ENCODE measurements at places on chromosomes 5 and 9.

DNA sequence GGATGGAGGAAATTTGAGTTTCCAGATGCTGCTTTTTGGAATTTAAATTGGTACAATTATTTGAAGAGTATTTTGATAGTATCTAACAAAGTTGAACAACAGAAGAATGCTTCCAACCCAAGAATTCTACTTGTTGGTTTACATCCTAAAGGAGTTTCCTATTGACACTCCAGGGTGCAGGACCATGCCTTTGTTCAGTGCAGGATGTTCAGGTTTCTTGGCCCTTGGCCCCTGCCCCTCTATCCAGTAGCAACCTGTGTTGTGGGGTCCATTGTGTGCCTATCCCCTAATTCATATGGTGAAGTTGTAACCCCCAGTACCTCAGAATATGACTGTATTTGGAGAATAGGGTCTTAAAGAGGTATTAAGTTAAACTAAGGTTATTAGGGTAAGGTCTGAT, 750.0 kb upstream of the ZNF608 start:
- DNase-seq, result no peak

DNA sequence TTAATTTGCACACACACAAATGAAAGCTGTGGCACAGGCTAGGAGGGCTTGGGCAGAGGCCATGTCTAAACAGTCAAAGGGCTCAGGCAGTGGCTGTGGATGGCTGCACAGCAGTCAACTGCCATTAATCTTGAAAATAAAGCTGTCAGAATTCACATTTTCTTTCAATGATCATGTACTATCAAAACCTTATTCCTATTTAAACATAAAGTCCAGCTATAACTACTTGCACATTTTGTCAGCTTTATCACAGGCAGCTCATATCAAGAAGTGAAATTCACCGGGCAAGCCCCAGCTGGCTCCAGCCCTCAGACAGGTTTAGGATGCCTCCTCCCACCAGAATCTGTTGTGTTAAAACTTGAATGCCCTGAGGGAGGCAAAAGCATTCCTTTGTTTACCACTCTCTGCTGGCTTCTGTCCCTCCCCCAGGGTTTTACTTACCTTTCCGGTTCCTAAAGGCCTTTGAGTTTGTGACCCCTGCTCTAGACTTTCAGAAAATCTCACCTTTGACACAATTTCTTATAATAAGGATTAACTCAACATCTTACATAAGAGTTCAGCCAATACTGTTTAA, 54.9 kb upstream of the GRAMD2B start:
- no peak for DNase-seq

DNA sequence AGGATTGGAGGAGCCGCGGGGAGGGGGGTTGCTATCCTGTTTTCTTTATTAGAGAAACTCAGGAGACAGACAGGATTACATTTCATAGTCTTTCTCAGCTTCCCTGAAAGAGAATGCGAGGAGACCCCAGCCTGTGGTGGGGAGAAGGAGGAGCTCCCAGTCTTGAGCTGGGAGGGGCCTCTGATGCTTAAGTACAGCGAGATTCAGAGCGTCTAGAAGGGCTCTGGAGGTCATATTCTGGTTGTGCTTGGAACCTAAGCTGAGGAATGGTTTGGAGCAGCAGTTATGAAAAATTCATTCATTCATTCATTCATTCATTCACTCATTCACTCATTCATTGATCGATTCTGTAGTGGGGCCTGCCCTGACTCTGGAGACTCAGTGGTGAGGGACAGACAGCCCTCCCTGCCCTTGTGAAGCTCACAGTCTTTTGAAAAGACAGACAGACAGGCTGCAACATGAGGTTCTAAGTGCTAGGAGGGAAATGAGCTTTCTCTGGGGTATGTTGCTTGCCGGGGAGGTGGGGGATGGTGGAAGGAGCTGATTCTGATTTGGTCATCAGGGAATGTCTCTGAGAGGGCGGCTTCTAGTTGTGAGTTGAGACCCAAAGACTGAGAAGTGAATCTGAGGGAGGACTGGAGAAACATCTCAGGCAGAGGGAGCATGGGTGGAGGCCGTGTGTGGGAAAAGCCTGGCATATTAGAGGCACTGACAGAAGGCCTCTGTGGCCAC, 2.5 kb upstream of the SPRY4 start:
- DNase-seq, result no peak

GRCh38 chr5:178376921-178377582, 144.4 kb upstream of the PHYKPL start:
- DNase-seq, result no peak

- no peak for DNase-seq
Observed at GRCh38 chr5:178467568-178468195, 122.5 kb downstream of the COL23A1 start.

DNA sequence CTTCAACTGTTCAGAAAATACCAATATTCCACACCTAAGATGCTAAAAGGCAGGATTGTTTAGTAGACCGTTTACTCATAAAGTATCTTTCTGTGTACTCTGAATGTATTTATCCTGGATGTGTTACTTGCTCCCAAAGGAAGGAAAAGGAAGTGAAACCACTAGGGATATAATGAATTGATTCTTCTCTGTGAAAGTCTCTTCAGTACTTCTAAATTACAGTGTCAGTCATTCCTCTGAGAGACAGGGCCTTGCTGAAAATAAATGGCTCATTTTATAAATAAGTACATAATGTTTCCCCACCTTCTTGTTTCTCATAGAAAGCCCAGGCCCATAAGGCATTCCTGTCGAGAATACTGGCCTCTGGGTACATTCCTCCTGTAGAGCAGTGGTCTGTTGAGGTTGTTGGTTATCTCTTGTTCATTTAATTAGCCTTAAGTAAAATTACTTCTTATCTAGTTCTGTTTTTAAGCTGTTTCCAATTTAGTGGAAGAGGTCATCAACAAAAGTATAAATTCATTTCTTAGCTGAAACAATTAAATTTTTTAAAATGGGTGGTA, 1.6 kb downstream of the HAPLN1 start:
- no peak for DNase-seq

DNA sequence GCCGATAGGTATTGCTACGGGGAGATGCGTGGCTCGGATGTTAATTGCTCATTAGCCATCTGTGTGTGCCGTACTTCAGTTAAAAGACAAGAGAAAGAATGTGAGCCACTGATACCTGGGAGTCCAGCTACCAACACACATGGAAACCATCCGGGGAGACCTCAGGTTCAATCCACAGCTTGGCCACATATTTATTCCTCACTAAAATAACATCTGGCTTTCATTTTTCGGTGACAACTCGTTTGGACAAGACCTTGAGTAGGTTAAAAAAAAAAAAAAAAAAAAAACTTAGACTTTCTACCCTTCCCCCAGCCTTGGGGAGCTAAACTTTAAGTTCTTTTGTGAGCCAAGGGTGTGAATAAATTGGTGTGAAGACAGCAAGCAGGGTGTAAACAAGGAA, 84.1 kb downstream of the SLIT3 start:
- DNase-seq, result no peak

GRCh38 chr9:129962451-129962864, 80.5 kb downstream of the FNBP1 start:
- no peak for DNase-seq

- DNase-seq, result no peak
Observed at GRCh38 chr9:103669296-103669695, 424.8 kb upstream of the SMC2 start.

DNA sequence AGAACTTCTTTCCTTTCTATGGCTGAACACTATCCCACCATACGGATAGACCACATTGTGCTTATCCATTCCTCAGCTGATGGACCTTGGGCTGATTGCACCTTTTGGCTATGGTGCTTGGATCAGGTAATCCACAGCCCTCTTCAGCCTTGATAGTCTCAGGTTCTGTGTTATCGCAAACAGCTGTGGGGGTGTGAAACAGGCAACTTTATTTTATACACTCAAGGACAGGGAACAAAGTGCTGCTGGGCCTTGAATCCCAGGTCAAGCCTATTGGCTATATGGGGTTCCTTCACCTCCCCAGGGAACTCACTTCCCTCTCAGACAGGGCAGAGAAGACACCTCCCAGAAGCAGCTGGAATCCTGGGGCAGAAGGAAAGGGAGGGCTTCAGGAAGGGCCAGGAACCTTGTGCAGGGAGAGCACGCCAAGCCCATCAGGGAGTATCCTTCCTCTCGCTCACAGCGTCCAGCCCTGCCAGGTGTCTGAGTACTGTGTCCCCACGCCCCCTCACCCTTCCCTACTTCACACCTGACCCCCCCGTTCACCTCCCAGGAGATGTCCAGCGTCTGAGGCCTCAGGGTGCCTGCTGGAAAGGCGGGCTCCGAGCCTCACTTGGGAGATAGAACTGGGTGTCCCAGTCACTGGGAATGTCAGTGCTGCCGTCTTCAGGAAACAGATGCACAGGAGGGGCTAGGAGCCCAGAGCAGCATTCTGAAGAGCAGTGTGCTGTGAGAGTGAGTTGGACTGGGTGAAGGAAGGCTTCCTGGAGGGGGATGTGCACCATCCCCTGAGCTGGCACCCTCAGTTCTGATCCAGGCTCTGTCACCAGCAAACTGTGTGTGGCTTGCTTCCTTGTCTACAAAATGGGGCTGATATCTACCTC, 32.8 kb downstream of the AFAP1L1 start:
- no peak for DNase-seq

DNA sequence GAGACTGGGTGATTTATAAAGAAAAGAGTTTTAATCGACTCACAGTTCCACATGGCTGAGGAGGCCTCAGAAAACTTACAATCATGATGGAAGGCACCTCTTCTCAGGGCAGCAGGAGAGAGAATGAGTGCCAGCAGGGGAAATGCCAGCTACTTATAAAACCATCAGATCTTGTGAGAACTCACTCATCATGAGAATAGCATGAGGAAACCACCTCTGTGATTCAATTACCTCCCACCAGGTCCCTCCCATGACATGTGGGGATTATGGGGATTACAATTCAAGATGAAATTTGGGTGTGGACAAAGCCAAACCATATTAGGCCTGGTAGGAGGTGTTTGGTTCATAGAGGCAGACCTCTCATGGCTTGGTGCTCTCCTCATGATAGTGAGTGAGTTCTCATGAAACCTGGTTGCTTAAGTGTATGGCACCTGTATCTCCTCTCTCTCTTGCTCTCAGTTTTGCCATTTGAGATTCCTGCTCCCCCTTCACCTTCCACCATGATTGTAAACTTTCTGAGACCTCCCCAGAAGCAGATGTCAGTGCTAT, 39.8 kb downstream of the GAPT start:
- no peak for DNase-seq

- no peak for DNase-seq
Observed at GRCh38 chr9:79615038-79615437, 43.3 kb downstream of the TLE4 start.

DNA sequence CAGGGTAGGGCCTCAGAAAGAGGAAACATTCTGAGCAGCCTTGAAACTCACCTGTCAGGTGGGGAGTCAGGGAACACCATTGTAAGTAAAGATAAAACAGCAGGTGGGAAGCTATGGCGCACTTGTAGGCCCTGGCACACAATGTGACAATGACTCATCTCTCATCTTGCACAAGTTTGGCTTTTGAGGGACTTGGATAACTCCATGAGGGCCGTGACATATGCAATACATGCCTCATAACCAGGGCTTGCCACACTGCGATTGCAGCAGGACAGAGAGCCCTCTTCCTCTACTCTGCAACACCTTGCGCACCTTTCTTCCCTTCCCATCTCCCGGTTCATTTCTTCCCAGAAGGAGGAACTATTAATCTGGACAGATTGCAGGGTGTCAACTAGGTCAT, 144.9 kb downstream of the CEP120 start:
- DNase-seq, result no peak

DNA sequence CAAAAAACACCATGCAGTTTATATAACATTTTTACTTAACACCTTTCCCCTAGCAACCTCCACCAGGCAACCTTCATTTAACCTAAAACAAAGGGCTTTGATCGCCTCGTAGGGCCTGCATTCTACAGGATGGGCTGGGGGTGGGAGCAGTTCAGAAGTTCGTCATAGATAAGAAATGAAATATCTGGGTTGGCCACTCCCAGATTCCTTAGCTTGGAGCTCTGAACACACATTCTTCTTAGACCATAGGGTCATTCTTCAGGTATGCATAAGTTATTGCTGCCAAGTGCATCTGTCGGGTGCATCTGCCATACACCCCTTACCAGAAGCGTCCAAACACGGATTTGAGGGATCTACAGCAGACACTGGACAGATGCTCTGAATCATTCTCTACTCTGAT, 4.3 kb upstream of the SLC22A5 start:
- DNase-seq, result no peak

DNA sequence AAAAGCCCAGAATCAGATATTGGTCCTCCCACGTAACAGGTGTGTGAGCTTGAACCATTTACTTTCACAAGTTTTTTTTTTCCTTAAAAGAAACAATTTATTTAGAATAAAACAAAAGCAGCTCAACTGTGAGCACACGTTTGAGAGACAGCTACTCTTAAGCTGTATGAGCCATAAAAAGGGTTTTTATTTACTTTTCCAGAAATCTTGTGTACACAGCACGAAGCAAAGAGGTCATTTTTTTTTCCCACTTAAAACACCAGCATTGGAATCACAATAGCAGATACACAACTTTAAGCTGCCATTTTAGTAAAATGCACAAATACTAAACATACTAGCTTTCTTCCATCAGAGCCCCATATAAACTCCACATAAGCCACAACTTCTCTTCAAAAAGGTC, 44.6 kb downstream of the JAKMIP2 start:
- no peak for DNase-seq

DNA sequence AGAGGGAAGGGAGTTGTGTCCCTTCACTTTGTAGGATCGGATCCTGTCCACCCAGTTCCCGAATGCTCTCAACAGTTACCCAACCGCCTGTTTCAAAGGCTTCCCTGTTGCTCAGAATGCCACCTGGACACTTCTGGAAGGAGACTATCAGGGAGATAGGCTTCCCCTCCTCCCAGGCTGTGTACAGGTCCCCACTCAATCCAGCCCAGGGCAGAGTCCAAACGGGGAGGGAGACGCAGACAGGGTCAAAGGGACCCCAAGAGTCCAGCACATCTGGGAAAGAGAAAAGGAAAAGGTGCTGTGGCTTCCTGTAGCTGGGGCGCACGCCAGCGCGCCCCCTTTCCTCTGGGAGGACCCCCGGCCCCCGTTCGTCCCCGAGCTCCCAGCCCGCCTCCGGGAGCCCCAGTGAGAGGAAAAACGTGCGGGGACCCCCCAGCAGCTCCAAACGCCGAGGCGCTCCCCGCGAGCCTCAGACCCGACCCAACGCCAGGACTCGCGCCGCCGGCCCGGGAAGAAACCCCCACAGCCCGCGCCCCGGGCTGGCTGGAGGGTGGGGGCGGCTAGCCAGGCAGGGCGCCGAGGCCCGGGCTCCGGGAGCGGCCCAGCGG, 640 bp downstream of the SURF4 start:
- no peak for DNase-seq

DNA sequence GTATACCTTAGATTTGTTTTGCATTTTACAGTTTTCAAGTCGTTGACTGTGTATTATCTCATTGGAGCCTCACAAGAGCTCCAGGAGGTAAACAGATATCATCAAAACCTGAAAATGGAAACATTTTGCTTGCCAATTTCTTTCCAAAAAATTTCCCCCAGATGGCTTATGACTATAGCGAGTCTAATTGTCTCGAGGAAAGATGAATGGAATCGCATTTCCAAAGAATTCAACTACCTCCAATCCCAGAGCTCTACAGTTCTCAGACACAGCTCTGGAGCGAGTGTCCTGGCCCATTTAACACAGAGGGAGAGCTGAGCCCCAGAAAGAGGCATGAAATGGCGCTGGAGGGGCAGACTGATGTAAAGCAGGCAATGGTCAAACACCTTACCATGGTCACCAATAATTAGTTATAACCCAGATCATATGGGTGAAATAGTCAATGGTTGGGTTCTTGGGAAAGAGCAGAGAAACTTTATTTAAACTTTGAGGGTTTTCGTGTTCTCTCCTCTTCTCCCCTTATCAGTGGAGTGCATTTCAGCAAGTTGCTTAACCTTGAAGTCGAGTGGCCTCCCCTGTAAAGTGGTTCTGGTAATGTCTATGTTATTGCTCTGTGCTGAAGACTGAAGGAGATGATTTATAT, 168.2 kb downstream of the ZDHHC21 start:
- no peak for DNase-seq

GRCh38 chr5:43075319-43076293, 35.5 kb upstream of the ANXA2R start:
- DNase-seq, result no peak
